ENCODE measurements at places on chromosomes 7 and 10.

DNA sequence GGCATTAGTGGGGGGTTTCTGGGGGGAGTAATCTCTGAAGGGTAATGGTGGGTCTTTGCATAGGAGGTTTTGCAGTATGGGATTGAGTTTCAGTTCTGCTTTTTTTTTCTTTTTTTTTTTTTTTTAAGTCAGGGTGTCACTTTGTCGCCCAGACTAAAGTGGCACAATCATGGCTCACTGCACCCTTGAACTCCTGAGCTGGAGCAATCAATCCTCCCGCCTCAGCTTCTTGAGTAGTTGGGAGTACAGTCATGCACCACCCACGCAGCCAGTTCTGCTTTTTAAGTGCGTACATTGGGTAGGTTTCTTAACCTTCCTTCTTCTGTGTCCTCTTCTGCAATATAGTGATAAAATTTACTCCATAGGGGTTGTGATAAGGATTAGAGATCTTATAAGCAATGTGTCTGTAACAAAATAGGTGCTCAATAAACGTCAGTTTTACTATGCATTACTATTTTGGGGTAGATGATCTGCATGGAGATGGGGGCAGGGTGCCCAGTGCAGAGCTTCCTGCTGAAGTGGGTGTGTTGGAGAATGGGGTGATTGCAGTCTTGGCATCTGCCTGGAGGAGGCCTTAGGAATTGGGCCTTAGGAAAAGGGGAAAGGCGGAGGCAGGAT, 9.6 kb downstream of the KAZALD1 start:
- no peak for DNase-seq

- no peak for DNase-seq
Observed at GRCh38 chr10:57983281-57983791, 284.4 kb downstream of the IPMK start.

GRCh38 chr7:102933763-102934162, 21.0 kb downstream of the LRRC17 start:
- no peak for DNase-seq

DNA sequence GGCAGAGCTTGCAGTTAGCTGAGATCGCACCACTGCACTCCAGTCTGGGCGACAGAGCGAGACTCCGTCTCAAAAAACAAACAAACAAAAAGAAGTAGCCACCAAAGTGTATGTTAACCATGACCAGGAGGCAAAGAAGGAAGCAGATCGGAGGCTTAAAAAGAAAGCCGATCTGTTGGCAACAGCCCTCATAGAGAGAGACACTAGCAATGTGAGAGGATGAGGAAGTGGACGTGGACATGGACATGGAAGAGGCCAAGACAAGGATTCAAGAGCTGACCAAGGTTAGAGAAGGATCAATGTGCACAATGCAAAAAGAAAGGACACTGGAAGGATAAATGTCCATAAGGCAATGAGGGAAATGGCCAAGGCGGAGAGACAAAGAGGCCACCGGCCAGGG, 14.9 kb upstream of the ADCK2 start:
- DNase-seq, result no peak

GRCh38 chr7:741191-741671, 14.2 kb upstream of the PRKAR1B start:
- no peak for DNase-seq

- DNase-seq, result no peak
Observed at GRCh38 chr10:70811881-70812280, 3.9 kb upstream of the SGPL1 start.

Data from CD4-positive, alpha-beta T cell treated with Interleukin-6 for 4 hours (primary cell).